Activated CD8-positive, alpha-beta memory T cell treated with anti-CD3 and anti-CD28 coated beads for 1 hour (primary cell): ENCODE measurements at places on chromosomes 3 and 15.
A peak's percentile ranks its signal among the peaks of the same experiment; 100 is the strongest.

GRCh38 chr3:192848371-192849233 is 69.1 kb downstream of the MB21D2 start:
- no peak for DNase-seq

DNA sequence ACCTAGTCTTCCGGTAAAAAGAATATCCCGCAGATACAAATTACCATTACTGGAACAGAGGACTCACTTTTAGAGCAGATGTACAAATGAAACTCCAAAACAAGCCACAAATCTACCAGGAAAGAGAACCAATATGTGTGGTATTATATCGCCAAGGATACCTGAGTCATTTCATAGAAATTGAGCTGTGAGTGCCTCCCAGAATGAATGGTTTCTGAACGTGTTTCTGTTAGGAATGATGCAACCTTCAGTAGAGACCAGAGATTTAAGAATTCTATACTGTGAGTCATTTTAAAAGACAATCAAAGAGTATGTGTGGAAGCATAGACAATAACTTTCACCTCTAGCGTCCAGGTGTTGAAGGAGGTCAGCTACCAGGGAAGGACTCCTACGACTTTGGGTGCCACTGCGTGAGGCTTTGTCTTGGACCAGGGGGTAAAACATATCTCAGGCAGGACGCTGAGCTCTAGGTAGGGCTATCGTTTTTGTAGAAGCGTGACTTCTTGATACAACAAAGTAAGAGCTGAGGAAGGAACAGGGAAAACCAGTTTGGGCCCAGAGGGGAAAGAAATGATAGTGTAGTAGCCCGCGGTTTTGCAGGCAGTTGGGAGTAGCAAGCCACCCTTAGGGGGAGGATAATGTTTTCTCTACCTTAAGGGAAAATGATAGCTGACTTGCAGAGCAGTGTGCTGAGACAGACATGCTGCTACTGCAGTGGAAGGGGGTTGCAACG is 210.4 kb downstream of the TP63 start:
- no peak for DNase-seq

GRCh38 chr3:150365132-150365604 is 42.9 kb upstream of the TSC22D2 start:
- no peak for DNase-seq

GRCh38 chr15:93036951-93037819 is 51.8 kb downstream of the RGMA start:
- DNase-seq: no peak

DNA sequence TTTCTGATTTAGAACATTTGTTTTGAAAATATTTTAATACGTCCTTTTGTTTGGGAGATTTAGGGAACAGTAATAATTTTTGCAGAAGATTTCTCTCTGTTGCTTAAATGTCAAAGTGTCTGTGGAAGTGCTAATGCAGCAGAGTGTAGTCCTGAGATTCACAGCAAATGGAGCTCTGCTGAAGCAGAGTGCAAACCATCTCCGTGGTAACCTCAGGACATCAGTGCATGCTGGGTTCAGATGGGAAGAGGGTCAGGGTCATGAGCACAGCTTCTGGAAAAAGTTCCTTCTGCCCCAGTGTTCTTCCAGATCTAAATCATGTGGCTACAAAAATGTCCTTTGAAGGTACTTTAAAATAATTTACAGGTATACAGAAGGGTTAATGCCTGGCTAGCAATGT is 39.9 kb upstream of the SLC9A9 start:
- DNase-seq: no peak

DNA sequence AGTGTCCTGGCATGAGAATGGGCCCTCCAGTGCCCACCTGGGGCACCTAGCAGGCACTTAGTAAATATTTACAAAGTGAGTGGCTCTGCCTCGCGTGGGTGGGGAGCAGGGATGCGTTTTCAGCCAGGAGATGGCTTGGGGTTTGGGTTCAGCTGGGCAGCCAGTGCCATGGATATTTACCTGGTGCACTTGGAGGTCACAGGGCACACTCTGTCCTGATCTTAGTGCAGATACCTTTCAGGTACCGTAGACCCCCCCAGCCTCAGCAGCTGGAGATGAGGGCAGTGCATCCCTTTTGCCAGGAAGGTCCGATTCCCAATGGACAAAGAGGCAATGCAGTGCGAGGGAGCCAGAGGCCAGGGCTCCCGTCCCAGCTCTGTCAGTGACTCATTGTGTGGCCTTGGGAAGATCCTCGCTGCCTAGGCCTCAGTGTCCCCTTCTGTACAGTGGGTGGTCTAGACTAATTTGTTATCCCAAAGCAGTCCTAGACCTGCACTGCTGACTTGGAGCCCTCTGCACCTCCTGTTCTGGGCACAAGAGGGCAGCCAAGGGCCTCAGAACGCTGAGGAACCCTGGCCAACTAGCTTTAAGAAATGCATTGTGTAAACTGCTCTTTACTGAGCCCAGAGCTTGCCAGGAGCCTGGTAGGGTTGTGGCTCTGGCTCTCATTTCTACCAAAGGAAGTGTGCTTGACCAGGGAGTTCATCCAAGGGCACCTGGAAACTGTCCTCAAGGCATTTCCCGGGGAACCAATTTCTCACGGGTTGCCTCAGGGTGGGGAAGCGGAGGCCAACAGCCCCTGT is 16.0 kb downstream of the HDAC11 start:
- DNase-seq: peak; percentile 44

- DNase-seq: no peak
Observed at GRCh38 chr3:128483657-128484403, 9.2 kb downstream of the GATA2 start.

GRCh38 chr3:128481438-128481942 is 11.5 kb downstream of the GATA2 start:
- no peak for DNase-seq

DNA sequence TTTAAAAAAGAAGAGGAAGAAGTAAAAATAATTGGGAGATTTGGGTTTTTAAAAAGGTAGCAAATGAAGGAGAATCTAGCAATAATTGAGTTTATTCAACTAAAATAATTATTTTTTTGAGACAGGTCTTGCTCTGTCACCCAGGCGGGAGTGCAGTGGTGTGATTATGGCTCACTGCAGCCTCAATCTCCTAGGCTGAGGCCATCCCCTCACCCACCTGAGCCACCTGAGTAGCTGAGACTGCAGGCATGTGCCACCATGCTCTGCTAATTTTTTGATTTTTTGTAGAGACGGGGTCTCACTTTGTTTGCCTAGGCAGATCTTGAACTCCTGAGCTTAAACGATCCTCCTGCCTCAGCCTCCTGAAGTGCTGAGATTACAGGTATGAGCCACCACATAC is 27.7 kb upstream of the ARF4 start:
- no peak for DNase-seq

- peak; percentile 8 for DNase-seq
Observed at GRCh38 chr15:43285609-43286037, 18.9 kb upstream of the TGM5 start.

DNA sequence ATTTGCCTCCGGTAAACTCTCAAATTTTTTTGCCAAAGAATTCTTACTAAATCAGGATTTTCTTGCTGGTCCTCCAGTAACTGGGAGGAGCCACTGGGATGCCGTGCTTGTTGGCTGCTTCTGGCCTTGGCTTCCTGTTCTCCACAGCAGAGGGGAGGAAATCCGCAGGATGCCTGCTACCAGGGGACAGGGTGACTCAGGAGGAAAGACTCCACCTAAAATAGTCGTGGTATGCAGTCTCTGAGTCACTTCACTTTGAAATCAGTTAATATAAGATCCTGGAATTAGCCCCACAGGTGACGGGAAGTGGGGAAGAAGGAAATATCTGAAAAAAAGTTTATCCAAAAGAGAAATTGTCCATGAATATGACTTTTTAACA is 6.5 kb upstream of the TM4SF18 start:
- no peak for DNase-seq

GRCh38 chr3:115623044-115623868 is at the start of gene GAP43:
Gene GAP43, plus strand, starts transcription at chr3:115623510. Its CDS starts 180 bp downstream, at chr3:115623690.
- no peak for DNase-seq

DNA sequence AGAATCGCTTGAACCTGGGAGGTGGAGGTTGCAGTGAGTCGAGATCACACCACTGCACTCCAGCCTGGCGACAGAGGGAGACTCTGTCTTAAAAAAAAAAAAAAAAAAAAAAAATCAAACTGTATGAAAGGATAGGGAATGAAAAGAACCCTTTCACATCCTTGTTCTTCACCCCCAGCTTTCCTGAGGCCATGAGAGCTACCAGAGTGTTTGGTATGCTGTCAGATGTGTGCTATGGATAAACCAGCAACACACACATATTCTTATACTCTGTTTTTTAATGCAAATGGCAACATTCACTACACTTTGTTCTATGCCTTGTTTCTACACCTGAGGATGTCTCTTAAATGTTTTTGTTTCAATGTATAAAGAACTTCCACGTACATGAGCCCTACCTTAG is 33.5 kb downstream of the RPL22L1 start:
- no peak for DNase-seq

DNA sequence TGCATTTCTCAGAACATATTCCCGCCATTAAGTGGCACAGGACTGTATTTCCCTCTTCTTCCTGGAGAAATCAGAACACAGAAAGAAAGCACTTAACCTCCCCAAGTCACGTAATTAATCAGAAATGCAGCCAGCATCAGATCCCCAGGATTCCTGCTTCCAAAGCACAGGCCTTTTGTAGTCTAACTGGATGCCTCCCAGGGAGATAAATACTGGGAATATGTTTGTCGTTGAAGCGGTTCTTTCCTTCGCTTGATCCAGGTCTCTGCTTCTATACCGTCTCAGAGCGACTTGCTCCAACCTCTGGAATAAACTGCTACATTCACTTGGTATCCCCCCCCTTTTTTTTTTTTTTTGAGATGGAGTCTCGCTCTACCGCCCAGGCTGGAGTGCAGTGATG is 198.6 kb downstream of the KBTBD8 start:
- DNase-seq: no peak

- no peak for DNase-seq
Observed at GRCh38 chr3:54360320-54360719, 238.0 kb downstream of the CACNA2D3 start.

- DNase-seq: no peak
Observed at GRCh38 chr3:71786551-71786950, 1.6 kb upstream of the PROK2 start.

DNA sequence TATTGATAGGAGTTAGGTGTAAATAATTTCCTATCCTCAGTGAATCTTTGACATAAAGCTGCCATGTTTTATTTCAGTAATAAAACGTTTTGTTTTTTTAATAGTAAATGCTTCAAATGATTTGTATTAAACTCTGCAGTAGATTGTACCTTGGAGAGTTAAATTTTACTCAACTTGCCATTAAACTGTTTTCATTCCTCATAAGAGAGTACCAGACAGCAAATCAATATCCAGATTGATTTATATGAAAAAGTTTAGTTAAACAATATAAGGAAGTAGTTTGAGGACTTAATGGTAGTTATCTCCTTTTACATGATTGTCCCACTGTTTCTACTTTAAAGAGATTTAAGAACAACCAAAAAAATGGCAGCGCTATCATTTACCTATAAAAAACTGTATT is 18.4 kb downstream of the ALDH1A2 start:
- no peak for DNase-seq

GRCh38 chr3:170806676-170807075 is 63.3 kb downstream of the RPL22L1 start:
- no peak for DNase-seq
